ENCODE measurements at places on chromosomes 2 and 18.

- no peak for DNase-seq
- H3K4me1 ChIP-seq, result no peaks in the 10 kb centered on the region
- H3K27ac ChIP-seq, result no peak overlapping the region
- no peak overlapping the region for H3K4me3 ChIP-seq
- H3K27me3 ChIP-seq, result no peaks in the 10 kb centered on the region
Measured at GRCh38 chr18:51039138-51040112, 9.4 kb downstream of the SMAD4 start.

GRCh38 chr2:8462280-8462679 is 219.6 kb upstream of the ID2 start:
- H3K4me1 ChIP-seq, result no peaks in the 10 kb centered on the region
- no peaks in the 10 kb centered on the region for H3K36me3 ChIP-seq
- H3K27me3 ChIP-seq, result no peaks in the 10 kb centered on the region
- no peak overlapping the region for H3K4me3 ChIP-seq
- DNase-seq, result no peak
- no peak overlapping the region for H3K27ac ChIP-seq

- peaks cover 68% of the 10 kb centered on the region for H3K27me3 ChIP-seq
- H3K27ac ChIP-seq, result no peak overlapping the region
- no peaks in the 10 kb centered on the region for H3K36me3 ChIP-seq
Measured at GRCh38 chr2:232523682-232524597, 2.0 kb upstream of the CHRND start.

GRCh38 chr2:8593243-8593642 is 88.6 kb upstream of the ID2 start:
- no peak for DNase-seq
- H3K36me3 ChIP-seq, result no peaks in the 10 kb centered on the region
- no peak overlapping the region for H3K4me3 ChIP-seq
- no peaks in the 10 kb centered on the region for H3K4me1 ChIP-seq
- peaks cover 2% of the 10 kb centered on the region for H3K27me3 ChIP-seq
- no peak overlapping the region for H3K27ac ChIP-seq

DNA sequence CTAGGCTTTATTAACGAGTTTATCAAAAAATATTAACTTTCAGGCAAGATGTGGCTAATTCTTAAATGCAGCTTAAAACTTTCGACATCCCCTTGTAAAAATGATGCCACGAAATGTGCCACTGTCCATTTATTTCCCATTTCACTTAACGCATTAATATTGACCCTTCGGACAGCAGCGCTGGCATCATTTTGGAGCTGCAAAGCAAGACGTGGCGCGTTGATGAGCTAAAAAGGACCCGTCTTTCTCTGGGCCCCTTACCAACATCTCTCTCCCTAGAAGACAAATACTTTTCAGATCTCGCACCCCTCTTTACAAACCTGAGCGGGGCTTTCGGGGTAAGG is 367.9 kb downstream of the MTX2 start:
- H3K27ac ChIP-seq, result no peak overlapping the region
- H3K4me1 ChIP-seq, result no peaks in the 10 kb centered on the region
- no peak overlapping the region for H3K4me3 ChIP-seq
- no peaks in the 10 kb centered on the region for H3K36me3 ChIP-seq
- DNase-seq, result peak; percentile 27

DNA sequence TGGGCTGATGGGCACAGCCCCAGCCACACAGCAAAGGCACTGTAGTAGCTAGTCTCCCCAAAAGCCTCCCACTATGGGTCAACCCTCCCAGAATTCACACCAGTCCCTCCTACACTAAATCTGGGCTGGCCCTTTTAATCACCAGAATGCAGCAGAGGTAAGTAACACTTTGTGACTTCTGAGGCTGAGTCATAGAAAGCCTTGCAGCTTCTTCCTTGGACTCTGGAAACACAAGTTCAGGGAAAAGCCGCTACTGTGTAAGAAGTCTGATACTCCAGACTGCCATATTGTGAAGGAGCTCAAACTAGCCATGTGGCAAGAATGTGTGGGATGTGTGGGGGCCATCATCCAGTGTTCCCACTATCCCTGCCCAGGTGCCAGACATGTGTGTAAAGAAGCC is 19.0 kb upstream of the SIX2 start:
- no peaks in the 10 kb centered on the region for H3K27me3 ChIP-seq
- no peak for DNase-seq
- no peak overlapping the region for H3K4me3 ChIP-seq
- H3K36me3 ChIP-seq, result no peaks in the 10 kb centered on the region
- H3K4me1 ChIP-seq, result no peaks in the 10 kb centered on the region
- H3K27ac ChIP-seq, result no peak overlapping the region

DNA sequence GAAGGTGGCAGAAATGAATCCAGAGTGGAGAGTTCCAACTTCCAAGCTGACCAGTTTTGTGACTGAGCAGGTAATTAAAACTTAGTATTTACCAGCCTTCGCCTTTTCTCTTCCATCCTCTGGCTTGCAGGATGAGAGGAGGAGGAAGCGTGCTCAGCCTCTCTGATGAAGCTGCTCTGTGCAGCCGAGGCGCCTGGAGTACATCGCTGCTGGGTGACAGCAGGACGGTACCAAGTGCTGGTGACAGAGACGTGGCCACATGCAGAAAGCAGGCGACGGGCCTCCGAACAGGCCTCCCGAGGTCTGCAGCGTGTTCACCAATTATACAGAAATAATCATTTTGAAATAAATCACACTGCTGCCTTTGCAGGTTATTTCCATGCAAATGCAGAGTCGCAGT is 95.0 kb downstream of the MBP start:
- no peak overlapping the region for H3K27ac ChIP-seq
- H3K36me3 ChIP-seq, result no peaks in the 10 kb centered on the region
- H3K4me3 ChIP-seq, result no peak overlapping the region
- H3K4me1 ChIP-seq, result peaks cover 5% of the 10 kb centered on the region
- H3K27me3 ChIP-seq, result no peaks in the 10 kb centered on the region
- no peak for DNase-seq

GRCh38 chr2:65413610-65414009 is 18.8 kb downstream of the SPRED2 start:
- H3K4me1 ChIP-seq, result no peaks in the 10 kb centered on the region
- no peak overlapping the region for H3K4me3 ChIP-seq
- DNase-seq, result no peak
- peaks cover 2% of the 10 kb centered on the region for H3K36me3 ChIP-seq
- H3K27me3 ChIP-seq, result no peaks in the 10 kb centered on the region

GRCh38 chr2:234288974-234289455 is 207.9 kb downstream of the ARL4C start:
- peaks cover 15% of the 10 kb centered on the region for H3K4me1 ChIP-seq
- H3K27me3 ChIP-seq, result no peaks in the 10 kb centered on the region
- H3K27ac ChIP-seq, result no peak overlapping the region
- no peaks in the 10 kb centered on the region for H3K36me3 ChIP-seq

Data from neuronal stem cell (in vitro differentiated cells).